ENCODE measurements at places on chromosomes 3 and 15.

- no peak for DNase-seq
Measured at GRCh38 chr15:51621155-51621765, 1.3 kb downstream of the DMXL2 start.

DNA sequence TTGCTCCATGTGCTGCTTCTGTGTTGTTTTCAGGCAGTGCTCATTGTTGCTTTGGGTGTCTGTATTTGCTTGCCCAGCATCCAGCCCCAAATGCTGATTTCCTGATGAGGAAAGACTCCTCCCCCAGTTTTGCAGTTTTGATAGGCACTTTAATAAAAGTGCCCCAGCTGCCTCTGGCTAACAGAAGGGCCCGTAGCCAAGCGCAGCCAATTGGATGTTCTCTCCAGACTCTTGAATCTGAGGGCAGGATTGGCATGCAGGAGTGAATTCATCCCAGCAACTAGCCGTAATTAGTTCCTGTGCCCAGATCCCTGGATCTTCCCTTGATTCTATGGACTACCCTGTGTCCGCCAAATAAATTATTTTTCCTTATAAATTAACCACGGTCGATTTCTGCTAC is 14.8 kb upstream of the SEMA5B start:
- no peak for DNase-seq

DNA sequence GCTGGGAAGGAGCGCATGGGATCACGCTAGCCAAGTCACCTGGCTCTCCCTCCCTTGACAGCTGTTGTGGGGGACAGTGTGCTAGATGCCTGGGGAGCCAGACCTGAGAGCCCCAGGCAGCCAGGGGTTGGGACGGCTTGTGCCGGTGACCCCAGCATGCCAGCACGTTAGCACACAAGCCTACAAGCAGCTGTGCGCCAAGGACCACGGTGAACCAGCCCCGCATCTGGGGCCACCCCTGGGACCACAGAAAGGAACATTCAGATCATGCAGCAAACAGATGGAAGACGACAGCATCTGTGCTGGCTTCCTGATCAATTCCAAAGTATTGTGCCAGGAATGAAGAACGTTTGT is 64.8 kb downstream of the NTRK3 start:
- no peak for DNase-seq

GRCh38 chr3:116097226-116097625 is 348.1 kb downstream of the LSAMP start:
- DNase-seq = no peak

- peak; percentile 59 for DNase-seq
Measured at GRCh38 chr3:151203051-151203420, at the start of gene GPR171. Gene GPR171 (minus strand): TSS chr3:151203216. CDS start chr3:151199386, 3,830 bp downstream.

- no peak for DNase-seq
Measured at GRCh38 chr3:35663471-35663870, 24.1 kb downstream of the ARPP21 start.

DNA sequence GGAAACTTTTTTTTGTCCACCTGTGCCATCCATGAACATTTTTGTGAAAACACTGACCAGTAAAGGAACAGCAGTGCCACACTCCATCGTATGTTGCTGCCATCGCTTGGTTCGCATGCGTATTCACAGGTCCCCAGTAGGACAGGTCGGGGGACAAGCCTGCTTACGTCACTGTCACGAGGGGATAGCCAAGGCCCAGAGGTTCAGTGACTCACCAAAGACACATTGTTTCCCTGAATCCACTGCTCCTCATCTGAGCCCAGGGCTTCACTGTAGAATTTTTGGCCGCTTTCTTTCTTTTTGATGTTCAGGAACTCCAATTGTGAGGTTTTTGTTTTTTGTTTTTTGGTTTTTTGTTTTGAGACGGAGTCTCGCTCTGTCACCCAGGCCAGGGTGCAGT is 5.9 kb downstream of the ADPRH start:
- DNase-seq = no peak

GRCh38 chr3:184757022-184757651 is 45.3 kb upstream of the MAGEF1 start:
- no peak for DNase-seq

GRCh38 chr3:142676151-142676550 is 47.7 kb upstream of the TRPC1 start:
- DNase-seq = no peak

- no peak for DNase-seq
Measured at GRCh38 chr3:30438126-30438525, 168.3 kb upstream of the TGFBR2 start.

DNA sequence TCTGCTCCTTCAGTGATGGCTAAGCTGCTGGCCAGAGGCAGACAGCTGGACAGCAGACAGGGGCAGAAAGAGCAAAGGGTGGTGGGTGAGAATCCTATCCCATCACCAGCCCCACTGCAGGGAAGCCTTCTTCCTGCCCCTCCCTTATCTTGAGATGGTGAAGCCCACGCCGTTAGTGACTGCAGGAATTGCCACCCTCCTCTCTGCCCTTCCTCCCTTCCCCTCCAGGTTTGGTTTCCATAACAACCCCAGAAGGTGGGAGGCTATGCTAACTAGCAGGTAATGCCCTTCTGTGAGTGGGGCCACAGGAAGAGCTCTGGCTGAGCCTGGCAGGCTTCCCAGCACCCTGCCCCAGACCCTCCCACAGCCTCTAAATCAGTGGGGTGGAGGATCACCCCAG is 32.8 kb downstream of the SCN5A start:
- DNase-seq = no peak

- DNase-seq = no peak
Measured at GRCh38 chr3:138203938-138204337, 16.8 kb downstream of the ARMC8 start.

DNA sequence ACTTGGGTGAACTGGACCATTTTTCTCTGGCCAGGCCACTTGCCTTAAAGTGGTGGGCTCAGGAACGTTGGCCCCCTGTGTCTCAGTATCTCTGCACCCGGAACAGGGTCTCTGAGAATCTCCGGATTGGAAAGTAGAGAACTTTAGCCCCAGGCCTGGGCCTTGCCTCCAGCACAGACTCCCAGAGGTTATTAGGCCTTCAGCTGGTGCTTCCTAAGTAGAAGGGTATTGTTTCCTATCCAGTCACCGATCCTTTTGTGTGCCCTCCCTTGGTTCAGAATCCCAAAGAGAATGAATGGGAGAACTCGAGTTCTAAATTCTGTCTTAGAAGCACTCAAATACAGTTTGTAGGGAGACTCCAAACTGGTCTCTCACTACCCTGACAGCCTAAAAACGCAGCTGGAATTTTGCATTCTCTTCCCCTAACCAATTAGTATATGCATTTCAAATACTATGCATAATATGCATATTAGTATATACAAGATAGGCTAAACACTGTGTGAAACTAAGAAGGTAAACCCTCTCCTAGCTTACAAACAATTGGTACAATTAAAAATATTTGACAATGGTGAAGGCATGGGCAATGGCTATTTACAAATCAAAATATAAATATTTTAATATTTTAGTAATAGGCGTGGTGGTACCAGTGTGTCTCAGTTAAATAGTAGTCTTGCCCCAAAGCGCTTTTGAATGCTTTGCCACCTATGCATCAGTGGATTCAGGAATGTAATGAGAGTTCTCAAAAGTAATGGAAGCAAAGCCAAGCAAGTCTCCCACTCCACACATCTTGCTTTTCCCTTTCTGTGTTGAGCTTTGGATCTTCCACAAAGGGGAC is 48.5 kb upstream of the SLC4A7 start:
- DNase-seq = no peak

DNA sequence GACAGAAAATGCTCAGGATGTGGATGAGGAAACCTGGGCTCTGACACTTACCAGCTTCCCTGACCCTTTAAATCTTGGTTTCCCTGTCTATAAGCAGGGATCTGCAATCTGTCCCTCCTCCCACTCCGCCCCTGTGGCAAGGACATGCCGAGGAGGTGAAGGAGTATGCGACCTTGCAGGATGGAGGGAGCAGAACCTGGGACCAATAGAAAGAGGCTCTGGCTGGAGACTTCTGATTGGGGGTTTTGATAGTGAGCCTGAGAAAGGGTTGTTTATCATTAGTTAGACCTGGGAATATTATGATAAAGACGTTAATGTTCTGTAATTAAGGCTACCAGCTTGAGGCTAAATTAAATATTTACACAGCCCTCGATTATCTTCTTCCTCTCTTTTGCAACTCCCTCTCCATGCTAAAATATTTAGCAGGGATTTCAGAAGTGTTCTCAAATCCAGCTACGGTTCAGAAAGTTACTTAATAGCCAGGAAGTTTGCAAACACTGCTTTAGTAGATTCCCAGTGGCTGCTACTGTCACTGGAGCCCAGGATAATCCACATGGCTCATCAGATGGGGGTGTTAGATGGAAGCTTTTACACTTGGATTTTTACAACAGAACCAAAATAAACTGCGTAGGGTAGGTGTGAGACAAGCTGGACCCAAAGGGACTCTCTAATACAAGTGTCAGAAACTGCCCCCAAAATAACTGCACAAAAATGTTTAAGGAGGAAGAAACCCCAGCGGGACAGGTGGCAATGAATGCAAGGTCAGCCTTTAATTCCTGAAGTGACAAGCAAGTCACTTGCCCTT is 9.2 kb upstream of the PAQR5 start:
- no peak for DNase-seq

DNA sequence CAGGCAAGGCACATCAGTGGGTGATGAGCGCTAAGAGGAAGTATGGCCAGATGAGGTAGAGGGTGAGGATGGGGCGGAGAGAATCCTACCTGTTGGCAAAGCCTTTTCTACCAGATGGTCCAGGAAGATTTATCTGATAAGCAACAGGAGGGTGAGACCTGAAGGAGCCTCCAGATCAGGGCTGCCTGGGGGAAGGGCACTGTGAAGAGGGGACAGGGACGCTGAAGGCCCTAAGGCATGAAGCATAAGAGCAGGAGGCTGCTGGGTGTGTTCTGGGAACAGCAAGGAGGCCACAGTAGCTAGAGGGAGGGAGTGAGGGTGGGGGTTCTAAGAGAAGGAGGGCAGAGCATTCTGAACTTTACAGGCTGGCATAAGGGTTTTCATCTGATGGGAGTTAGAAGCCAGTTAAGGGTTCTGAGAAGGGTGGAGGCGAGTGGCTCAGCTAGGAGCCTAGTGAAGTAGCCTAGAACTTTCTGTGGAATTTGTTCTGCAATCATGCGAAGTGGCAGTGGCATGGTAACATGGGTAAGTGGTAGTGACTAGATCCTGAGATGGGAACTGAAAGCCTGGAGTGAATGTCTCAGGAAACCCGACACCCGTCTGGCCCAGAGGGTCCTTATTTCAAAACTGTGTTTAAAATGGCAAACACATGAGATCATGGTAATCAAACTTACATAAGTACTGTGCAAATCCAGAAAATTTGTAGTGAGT is 29.9 kb downstream of the CGNL1 start:
- no peak for DNase-seq

- peak; percentile 48 for DNase-seq
Measured at GRCh38 chr3:183252973-183253527, at the start of gene B3GNT5. Gene B3GNT5 (plus strand): TSS chr3:183253253. CDS start chr3:183269799, 16,546 bp downstream.

DNA sequence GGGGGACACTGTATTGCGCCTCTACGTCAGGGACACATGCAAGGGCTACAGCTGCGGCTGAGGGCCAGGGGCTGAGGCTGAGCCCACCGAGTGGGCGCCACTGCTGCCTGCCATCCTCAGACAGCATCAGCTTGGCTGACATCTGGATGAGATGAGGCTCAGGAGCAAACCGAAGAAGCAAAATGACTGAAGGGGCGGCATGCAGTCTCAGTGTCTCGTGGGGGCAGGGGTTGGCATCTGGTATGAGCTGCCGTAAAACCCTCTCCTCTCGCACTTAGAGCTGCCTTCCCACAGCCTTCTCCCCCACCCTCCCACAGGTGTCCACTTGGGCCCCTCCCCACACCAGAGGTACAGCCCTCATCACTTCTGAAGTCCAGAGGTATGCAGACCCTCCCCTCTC is 24.2 kb upstream of the CMTM7 start:
- no peak for DNase-seq

- DNase-seq = no peak
Measured at GRCh38 chr15:80985981-80986380, 3.6 kb downstream of the MESD start.

GRCh38 chr3:50423543-50423942 is 64.2 kb upstream of the TMEM115 start:
- no peak for DNase-seq

DNA sequence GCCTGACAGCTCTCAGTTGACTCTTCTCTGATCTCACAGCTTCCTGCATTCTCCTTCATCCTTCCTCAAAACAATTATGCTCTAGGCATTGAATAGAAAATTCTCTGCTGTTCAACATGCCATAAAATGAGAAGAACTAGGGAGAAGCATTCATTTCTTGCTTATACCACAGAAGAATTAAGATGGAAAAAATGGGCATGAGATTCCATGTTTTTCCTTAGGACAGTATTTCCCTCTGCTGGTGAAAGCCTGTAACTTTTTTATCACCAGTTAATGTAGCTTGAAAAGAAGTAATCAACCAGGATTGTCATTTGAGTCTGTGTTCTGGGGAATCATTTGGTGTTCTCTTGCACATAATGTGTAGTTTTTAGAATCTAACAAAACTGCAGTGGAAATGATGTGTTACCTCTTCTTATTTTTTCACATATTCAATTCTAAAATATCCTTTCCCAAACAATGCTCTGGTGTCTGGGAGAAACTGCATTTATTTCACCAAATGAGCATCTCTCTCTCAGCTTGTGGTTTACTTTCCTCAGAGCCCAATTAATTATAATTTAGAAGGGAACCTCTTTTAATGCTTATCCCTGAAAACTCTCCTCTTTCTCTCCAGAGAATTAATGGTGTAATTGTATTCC is 92.8 kb upstream of the DCBLD2 start:
- DNase-seq = no peak

DNA sequence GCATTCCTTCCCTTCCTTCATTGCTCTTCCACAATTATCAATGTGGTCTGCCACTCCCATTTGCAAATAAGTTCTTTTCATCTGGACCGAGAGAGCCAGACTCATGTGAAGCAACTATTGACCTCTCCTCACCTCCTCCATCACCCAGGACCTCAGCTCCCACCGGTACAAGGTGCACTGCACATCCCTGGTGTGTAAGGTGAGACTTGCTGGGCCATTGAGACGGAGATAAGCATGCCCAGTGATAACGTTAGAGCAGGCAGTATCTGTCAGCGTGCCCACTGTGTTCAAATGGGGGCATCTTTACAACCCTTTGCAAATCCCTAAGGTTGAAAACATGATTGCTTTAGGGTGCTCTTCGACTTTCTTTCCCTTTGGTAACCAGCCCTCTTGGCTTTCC is 154.8 kb downstream of the ADAMTS17 start:
- no peak for DNase-seq

DNA sequence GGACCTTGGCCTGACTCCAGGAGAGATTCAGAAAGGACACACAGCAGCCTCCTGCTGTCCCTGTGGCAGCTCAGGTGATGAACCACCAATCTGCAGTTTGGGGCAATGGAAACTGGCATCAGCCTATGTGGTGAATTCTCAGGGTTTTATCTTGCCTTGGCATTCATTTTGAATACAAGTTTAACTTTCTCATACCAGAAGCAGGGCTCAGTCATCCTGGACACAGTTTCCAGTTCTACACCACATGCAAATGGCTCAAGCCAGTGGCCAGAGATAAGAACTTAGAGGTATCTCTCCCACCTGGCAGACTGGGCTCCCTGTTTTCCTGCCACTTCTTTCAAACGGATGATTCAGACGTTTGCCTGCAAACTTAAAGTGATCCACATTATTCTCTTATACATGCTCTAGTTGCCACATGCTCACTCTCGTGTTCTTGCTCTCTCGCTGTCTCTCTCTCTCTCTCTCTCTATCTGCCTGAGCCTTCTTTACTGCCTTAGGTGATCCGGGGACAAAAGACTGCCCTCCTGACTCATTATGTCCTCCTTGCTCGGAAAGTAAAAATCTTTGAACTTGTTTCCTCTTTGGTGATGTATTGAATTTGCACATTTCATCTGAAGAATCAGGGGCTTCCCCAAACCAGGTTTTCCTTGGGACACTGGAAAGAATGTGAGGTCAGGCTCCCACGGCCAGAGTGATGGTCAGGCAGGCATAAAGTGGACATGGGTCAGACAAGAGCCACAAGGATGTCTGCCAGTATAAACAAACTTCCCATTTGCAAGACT is 99.6 kb upstream of the STT3B start:
- DNase-seq = no peak
